Kidney tubule cell (primary cell): ENCODE measurements at places on chromosomes 7 and 10.
A peak's percentile ranks its signal among the peaks of the same experiment; 100 is the strongest.

DNA sequence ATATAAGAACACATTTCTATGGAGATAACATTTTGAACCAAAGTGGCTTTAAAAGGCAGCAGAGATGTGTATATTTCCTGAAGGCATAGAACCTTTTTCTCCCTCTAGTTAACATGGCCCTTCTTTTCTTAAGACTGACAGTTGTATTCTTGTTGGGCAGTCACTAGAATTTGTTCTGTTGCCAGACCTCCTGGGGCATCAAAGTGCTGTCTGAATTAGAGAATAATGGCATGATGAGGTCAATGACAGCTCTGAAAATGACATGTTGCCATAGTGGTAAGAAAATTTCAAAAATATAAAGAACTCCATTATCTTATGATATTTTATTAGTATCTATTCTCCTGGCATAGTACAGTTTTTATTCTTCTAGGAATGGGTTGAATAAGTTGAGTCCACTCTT, 446.7 kb downstream of the NRG3 start:
- DNase-seq = no peak

DNA sequence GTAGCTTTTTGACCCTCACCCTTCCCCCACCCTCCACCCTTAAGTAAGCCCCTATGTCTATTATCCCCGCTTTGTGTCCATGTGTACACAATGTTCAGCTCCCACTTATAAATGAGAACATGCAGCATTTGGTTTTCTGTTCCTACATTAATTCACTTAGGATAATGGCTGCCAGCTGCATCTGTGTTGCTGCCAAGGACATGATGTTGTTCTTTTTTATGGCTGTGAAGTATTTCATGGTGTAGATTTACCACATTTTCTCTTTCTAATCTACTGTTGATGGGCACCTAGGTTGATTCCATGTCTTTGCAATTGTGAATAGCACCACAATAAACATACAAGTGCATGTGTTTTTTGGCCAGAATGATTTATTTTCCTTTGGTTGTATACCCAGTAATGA, 232.2 kb downstream of the CACNA2D1 start:
- no peak for DNase-seq

GRCh38 chr7:16260236-16260728, 161.1 kb downstream of the CRPPA start:
- DNase-seq = no peak

DNA sequence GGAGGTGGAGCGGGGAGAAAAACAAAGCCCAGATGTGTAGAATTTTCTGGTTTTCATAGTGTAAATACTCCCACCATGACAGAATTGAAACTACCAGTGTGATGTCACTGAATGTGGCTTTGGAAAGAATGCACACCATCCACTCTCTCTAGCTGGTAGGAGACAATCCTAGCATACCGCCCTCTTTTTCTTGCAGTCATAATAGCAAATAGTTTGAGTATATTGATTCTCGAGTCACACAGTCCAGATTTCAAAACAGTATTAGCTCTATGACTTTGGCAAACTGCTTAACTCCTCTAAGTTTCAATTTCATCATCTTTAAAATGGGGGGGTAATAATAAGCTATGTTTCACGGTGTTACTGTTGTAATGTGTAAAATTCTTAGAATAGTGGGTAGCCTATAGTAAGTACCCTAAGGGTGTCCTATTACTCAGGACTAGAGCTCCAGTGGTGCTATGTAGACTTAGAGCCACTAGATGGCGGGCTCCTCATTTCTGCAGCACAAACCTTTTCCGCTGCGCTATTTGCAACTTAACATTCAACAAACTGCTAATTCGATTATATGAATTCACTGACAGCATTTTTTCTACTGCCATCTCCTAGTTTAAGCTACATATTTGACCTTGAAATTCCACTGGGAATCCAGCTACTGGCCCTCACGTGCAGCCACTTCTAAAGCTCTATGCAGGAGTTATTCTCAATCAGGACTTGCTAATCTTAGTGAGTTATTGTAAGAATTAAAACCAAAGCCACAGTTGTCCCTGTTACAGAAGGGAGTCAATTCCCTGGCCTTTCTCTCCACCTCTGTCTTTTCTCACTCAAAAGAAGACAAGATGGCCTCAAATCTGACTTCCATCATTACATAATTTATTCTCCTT, 18.7 kb downstream of the TAS2R40 start:
- peak; percentile 74 for DNase-seq

DNA sequence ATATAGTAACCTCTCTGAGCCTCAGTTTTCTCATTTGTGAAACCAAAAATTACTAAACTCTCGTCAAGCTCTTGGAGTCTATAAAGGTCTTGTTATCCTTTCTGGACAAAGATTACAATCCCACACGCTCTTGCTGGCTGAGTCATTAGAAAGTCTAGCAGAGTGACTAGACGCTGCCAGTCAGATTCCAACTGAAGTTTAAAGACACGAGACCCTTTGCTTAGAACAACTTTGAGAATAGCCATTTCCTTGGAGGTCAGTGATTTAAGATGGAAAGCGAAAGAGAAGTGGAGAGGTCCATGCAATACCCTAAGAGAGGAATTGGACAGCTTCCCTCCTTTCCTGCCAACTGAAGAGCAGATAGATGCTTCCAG, 119.5 kb downstream of the APBB1IP start:
- peak; percentile 57 for DNase-seq
